ENCODE measurements at places on chromosomes 2 and 18. TPM values are rescaled to one million over a fixed set of nuclear protein-coding genes. Genes with fewer than 3 reads are reported as not detected.

The DAPL1 gene
- not detected for total RNA-seq

DNA sequence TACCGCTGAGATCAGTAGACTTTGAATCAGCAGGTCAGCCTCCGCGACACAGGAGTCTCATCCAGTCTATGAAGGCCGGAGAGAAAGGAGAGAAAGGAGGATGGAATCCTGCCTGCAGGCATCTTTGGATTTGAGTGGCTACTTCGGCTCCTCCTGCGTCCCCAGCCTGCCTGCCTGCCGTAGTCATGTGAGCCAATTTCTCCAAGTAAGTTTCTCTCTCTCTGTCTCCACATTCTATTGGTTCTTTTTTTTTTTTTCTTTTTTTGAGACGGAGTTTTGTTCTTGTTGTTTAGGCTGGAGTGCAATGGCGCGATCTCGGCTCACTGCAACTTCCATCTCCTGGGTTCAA, 16.7 kb downstream of the PDCD1 start:
- H3K27me3 ChIP-seq: peaks cover 96% of the 10 kb centered on the region
- H3K27ac ChIP-seq: no peak overlapping the region

GRCh38 chr2:71788186-71788525, 334.8 kb downstream of the DYSF start:
- DNase-seq: no peak
- peaks cover 61% of the 10 kb centered on the region for H3K27me3 ChIP-seq
- H3K4me1 ChIP-seq: peaks cover 11% of the 10 kb centered on the region
- no peak overlapping the region for H3K4me3 ChIP-seq
- H3K36me3 ChIP-seq: peaks cover 5% of the 10 kb centered on the region
- H3K27ac ChIP-seq: no peak overlapping the region

DNA sequence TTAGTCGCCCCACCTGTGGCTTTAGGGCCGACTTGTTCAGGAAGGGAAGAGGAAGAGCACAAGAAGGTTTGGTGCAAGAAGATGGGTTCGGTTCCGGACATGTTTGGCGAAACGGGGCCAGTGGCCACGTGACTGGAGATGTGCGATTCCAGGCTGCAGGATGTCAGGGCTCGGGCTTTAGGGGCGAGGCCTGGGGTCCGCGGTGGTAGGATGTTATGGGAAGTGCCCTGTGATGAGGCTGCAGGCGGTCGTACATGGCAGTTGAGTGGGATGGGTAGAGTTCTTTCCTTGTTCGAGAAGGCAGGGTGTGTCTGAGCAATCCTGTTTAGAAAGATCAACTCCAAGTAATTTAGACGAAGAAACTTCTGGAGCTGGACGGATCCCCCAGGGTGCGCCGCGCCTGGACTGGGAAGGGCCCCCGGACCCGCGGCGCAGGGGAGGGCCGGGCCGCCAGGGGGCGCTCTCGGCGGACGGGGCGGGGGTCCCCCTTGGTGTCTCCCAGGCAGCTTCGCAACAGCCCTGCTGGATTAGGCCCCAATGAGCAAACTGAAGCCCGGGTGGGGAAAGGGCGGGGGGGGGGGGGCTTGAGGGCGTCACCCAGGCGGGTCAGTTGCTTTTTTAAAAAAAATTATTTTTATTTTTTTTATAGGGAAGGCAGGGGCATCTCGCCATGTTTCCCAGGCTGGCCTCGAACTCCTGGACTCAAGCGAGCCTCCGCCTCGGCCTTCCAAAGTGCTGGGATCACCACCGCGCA, 17.2 kb upstream of the SDC1 start:
- no peak overlapping the region for H3K4me3 ChIP-seq
- H3K27ac ChIP-seq: peak overlapping the region; percentile 61
- H3K36me3 ChIP-seq: peaks cover 44% of the 10 kb centered on the region

- no peaks in the 10 kb centered on the region for H3K4me1 ChIP-seq
- DNase-seq: no peak
These were observed 62.3 kb downstream of the ESCO1 start for GRCh38 chr18:21538230-21538629.

The SCG2 gene
- total RNA-seq: 0.56 TPM

- peak overlapping the region; percentile 85 for H3K4me3 ChIP-seq
- H3K27ac ChIP-seq: peak overlapping the region; percentile 97
- DNase-seq: no peak
- no peaks in the 10 kb centered on the region for H3K27me3 ChIP-seq
- H3K36me3 ChIP-seq: peaks cover 68% of the 10 kb centered on the region
- peaks cover 36% of the 10 kb centered on the region for H3K4me1 ChIP-seq
These were observed 491 bp downstream of the RTN4 start for GRCh38 chr2:55049821-55050099.

- H3K27ac ChIP-seq: peak overlapping the region; percentile 36
- H3K36me3 ChIP-seq: peaks cover 4% of the 10 kb centered on the region
- H3K27me3 ChIP-seq: no peaks in the 10 kb centered on the region
- no peak overlapping the region for H3K4me3 ChIP-seq
- H3K4me1 ChIP-seq: peaks cover 7% of the 10 kb centered on the region
These were observed 126.3 kb upstream of the BCL2L11 start for GRCh38 chr2:110994250-110994961.

The TSPYL6 gene
- total RNA-seq: not detected
